ENCODE measurements at places on chromosomes 5 and 9. TPM values are rescaled to one million over a fixed set of nuclear protein-coding genes. Genes with fewer than 3 reads are reported as not detected.

- DNase-seq, result no peak
Measured at GRCh38 chr5:56493766-56494165, 260.6 kb upstream of the ANKRD55 start.

ZNF169 gene
- total RNA-seq, result not detected

ASPN gene
- not detected for total RNA-seq

DNA sequence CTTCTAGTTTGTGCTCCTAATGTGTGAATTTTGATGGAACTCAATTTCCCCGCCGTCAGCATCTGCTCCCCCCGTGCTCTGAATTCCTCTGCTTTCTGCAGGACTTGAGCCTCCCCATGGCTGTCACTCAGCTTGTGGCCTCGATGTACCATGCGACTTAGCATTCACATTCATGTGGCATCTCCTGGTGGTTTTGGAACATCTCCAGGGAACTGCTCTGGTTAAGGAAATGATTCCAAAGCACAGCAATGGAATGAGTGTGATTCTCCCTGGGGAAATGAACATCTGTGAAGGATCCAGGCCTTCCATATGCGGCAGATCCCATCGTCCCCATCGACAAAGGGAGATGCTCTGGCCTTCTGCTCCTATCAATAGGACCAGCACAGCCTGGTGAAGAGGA is 119.0 kb downstream of the ENTREP1 start:
- no peak for DNase-seq

FIBCD1 gene
- 33.0 TPM for total RNA-seq

- no peak for DNase-seq
Measured at GRCh38 chr9:33264003-33264472, 470 bp downstream of the BAG1 start.

ZNF618 gene
- 5.6 TPM for total RNA-seq

NR6A1 gene
- 0.64 TPM for total RNA-seq
